ENCODE measurements at places on chromosomes 6 and 20.

GRCh38 chr6:105909106-105909505, 177.0 kb upstream of the PRDM1 start:
- DNase-seq, result no peak

DNA sequence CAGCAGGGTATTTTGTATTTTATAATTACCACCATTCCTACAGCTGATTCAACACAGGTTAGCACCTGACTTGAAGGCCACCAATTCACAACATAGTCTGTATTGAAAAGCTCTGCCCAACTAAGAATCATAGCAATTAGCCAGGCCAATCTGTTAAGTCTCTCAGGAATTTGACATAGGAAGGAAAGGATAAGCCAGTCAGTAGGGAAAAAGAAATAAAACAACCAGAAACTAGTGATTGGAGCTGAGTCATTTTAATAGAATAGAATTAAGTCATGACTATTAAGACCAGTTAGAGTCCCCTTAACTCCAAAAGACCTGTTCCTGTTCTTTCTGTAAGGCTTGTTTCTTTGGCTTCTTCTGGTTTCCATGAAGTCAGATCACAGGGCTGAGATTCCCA, 8.1 kb downstream of the RANBP9 start:
- no peak for DNase-seq

GRCh38 chr6:43639984-43640800, 4.6 kb downstream of the MAD2L1BP start:
- no peak for DNase-seq

GRCh38 chr6:70375166-70375565, 38.1 kb upstream of the FAM135A start:
- no peak for DNase-seq

- DNase-seq, result no peak
Measured at GRCh38 chr6:79504372-79504771, 32.9 kb downstream of the LCA5 start.

- no peak for DNase-seq
Measured at GRCh38 chr6:12022953-12023388, 10.9 kb downstream of the HIVEP1 start.

DNA sequence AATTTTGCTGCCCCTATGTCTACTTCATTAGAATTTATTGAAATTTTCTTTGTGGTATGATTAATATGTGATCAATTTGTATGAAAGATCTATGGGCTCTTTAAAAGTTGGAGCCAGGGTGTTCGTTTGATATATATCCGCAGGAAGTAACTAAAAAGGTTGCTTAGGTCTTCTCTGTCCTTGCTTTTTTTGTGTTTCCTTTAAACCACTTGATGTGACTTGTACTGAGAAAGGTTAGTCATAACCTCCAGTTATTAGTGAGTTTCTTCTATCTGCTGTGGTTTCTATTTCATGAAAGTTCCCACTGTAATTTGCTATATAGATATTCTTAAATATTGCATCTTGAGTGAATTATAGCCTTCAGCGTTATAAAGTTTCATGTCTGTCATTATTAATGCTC, 585.3 kb upstream of the ARID1B start:
- DNase-seq, result no peak

DNA sequence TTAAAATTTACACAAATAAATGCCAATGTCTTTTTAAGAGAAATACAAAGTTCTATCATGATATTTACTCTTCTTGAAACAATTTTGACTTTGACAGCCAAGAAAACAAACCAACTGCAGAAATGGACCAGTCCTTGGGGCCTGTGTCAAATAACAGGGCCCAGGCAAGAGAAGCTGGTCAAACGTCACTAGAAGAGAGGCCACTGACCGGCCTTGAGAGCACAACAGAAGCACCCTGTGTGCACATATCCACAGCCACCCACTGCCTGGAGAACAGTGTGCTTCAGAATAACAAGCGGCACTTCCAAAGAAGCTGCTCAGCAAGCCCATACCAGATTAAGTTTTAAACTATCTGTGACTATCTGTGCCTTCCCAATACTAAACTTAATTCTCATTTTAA, 14.8 kb downstream of the APMAP start:
- DNase-seq, result no peak

- no peak for DNase-seq
Measured at GRCh38 chr20:55667955-55668354, 337.4 kb downstream of the CBLN4 start.

DNA sequence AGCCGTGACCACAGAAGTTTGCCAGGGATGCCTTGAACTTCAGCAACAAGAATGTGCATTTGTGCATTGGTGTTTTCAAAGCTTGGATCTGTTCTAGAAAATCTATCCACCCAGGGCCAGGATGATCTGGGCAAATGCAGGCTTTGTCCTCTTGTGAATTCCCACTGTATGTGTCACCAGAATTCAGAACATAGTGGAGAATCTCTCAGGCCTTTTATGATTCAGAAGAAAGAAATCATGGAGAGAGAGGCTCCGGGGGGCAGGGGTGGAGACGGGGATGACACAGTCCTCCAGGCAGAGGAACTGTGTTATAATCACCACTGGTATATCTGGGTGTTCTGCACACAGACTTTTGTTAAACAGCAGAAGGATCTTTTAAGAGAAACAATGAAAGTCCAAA, 304.1 kb downstream of the CDH4 start:
- no peak for DNase-seq

GRCh38 chr20:51700809-51701285, 67.3 kb downstream of the ATP9A start:
- no peak for DNase-seq

DNA sequence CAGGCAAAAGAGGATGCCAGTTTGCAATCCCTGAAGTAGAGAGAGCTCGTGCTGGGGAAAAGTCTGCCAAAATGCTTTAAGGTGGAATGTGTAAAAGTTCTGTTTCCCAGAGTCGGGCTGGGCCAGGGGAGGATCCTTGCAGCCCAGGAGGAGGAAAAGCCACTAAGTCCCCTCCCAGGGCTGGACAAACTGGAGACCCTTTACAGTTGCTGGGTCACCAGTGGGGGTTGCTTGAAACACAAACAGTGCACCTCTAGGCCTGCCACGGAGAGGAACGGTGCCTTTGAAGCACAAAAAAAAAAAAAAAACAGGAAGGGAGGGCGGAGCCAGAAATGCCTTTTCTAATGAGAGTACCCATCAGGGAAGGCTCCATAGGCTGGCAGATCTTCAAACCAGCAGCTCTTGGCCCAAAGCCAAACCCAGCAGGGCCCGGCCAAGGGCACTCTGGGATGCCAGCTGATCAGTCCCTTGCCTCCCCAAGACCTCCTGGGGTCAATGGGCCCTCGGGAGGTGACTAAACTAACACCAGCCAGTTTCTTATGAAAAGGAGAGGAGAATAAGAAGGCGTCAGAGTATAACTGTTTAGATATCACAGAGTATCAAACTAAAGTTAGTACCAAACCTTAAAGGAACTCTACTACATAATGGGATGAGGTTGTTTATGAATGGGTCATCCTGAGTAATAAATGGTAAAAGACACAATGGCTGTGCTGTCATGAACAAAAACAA, 23.7 kb downstream of the HLA-A start:
- DNase-seq, result peak; percentile 63

DNA sequence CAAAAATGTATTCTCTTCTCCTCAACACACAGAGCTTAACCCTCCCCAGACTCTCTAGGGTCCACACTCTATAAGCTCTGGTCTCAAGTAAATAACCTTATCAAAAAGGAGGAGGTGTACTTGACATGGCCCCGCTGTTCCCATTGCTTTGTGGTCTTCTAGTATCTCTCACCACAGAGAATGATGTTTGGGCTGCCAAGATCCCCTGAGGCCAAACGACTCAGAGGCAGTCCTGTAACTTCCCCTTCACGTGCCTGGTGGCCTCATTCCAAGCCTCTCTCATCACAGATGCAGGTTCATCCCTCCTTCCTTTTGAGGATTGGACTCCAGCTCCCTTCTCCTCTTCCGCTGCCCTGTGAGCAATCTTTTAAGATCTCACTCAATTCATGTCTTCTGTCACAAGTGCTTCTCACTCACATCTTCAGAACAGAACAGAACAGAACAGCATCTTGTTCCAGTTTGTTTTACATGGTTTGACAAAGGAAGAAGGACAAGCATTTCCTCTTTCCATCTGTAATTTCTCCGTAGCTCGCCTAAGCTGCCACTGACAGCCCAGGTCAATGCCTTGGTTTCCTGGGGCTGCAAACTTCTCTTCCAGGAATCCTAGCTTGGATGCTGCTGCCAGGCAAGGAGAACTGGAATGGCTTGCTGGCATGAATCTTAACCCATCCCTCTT, 541.5 kb downstream of the CD83 start:
- peak; percentile 35 for DNase-seq

- DNase-seq, result no peak
Measured at GRCh38 chr6:31819871-31820299, 4.5 kb downstream of the HSPA1A start.

DNA sequence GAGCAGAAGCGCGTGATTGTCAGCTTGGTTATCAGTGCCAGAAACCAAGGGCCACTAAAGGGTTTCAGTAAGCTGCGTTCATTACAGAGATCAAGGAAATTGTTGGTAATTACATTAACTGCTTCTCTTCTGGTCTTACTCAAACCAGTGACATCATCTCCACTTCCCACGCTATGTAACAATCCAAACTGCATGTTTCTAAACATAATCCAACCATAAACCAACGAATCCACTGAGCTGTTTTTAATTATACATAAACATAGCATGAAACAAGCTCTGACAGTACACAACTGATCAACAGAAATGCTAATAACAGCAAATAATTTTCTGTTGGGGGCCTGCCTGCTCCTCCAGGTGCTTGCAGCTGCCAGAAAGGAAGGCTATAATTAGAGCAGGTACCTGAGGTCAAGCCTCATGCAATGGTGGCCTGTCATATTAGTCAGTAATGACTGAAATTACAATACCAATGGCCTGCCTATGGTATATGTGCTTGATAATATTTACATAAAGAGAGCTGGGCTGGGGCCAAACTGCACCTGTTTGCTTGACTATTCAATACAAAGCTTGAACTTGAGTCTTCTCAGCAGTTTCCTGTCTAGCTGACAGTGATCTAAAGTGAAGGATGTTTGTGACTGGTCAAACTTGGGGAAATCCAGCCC, 40.1 kb downstream of the ILRUN start:
- no peak for DNase-seq

DNA sequence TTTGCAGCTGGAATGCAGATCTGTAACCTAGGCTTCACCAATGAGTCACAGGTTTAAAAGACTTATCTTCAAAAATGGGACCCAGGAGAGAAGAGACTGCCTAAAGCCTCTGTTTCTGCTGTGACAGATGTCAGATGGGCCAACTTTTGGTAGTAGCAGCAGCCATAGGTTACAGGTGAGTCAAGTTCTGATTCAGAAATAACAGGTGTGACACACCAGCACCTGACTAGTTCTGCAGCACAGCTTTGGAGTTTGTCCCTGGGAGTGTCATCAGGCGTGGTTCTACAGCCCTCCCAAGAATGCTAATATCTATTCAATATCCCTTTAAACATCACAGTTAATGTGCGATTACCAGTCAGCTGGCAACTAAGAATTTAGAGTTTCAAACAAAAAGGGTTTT, 121.9 kb upstream of the BTN3A2 start:
- no peak for DNase-seq

- peak; percentile 42 for DNase-seq
Measured at GRCh38 chr20:9407805-9408421, 106.5 kb upstream of the LAMP5 start.

DNA sequence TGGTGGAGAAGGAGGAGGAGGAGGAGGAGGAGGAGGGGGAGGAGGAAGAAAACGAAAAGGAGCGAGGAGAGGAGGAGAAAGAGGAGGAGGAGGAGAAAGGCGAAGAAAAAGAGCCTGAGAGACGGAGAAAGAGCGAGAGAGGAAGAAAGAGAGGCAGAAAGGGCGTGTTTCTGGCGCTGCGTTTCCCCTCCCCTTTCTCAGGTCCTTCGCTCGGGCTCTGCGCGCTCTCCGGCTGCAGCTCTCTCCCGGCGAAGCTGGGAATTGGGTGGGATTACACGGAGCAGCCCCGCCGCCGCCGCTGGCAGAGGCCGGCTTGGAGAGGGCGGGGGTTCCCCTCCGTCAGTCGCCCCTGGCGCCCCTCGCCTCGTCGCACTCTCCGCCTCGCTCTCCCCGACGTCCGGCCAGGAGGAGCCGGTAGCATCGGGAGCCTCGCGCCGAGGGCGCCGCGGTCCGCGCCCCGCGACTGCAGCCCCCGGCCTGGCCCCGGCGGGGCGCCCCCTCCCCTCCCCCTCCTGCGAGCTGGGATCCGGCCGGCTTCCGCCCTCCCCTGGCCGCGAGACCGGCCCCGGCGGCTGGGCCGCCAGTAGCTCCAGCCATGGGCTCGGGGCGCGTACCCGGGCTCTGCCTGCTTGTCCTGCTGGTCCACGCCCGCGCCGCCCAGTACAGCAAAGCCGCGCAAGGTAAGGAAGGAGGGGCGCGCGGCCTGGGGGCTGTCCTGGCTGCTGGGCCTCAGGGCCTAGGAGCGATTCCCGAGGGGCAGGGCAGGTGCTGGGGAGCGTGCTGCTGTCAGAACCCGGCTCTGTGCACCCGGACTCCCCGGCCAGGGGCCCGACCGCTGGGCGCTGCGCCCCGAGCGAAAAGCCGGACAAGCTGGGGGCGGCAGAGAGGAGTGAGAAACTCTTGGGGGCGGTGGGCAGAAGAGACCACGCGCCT, at the start of gene SCUBE3:
Gene SCUBE3 (plus strand): TSS at position 133 of the 933 bp plus-strand sequence. CDS start 463 bp downstream, at position 596.
- no peak for DNase-seq

DNA sequence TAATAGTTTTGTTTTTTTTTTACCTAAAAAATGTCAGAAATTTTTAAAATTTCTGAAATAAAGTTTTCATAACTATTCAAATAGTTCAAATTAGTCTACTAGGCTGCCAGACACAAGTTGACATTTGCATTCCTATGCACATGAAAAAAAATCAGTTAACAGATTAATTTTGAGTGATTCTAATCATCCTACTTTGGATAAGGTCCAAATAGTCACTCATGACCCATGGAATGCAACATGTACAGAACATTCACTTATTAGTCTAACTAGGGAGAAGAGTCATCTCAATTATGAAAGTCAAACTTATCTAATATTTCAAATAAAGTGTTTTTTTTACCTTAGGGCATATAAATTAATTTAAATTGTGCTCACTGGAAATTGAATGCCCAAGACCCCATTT, 390.2 kb downstream of the EPM2A start:
- no peak for DNase-seq

- DNase-seq, result no peak
Measured at GRCh38 chr6:104599821-104600638, 259.7 kb downstream of the HACE1 start.

DNA sequence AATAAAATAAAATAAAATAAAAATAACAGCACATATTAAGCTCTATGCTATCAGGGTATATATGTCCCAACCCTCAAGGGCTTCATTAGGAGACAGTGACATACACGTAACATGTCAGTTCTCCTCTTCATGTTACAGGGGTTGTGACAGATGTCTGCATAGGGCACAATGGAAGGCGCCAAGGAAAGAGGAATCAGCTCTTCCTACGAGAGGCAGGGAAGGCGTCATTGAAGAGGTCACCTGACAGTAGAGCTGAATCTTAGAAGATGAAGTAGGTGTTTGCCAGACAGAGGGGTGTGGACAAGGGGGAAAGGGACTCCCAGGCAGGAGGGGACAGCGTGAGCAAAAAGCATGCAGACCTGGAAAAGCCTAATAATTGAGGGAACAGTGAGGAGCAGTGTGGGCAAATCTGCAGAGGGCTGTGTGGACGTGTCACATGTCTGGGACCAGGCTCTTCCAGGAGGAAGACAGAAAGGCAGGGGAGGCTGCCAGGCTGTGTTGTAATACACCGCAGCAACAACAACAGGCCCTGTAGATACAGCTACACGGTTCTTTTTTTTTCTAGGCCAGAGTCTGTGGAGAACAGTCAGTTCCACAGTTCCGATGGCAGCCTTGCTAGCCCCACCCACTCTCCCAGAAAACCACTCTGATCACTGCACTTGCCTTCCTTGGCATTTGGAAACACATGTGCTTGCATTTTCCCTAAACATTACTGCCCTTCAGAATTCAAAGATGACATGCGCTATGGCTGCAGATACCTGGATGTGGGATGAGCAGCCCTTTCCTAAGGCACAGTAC, 2.5 kb upstream of the FKBP5 start:
- peak; percentile 44 for DNase-seq

Data from omental fat pad (tissue), 4 donors.